Fibroblast of villous mesenchyme (primary cell): ENCODE measurements at places on chromosomes 5 and 9. TPM values are rescaled to one million over a fixed set of nuclear protein-coding genes. Genes with fewer than 3 reads are reported as not detected.
A peak's percentile ranks its signal among the peaks of the same experiment; 100 is the strongest.

DNA sequence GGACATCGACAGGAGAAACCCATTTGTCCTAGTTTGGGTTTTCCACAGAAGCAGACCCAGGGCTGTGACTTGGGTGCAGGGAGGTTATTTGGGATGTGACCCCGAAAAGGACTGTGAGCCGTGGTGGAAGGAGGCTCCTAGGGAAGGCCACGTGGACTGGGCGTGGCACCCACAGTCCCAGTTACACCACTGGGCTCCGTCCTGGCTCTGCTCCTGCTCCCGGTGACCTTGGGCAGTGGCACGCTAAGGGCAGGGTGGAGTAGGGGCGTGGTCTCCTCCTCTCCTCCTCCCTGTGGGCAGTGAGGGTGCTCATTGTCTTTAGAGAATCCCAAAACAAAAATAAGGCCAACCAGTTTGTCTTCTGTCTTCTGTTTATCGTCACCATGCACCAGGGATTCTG is 190.1 kb downstream of the GADD45G start:
- no peak for DNase-seq

DNA sequence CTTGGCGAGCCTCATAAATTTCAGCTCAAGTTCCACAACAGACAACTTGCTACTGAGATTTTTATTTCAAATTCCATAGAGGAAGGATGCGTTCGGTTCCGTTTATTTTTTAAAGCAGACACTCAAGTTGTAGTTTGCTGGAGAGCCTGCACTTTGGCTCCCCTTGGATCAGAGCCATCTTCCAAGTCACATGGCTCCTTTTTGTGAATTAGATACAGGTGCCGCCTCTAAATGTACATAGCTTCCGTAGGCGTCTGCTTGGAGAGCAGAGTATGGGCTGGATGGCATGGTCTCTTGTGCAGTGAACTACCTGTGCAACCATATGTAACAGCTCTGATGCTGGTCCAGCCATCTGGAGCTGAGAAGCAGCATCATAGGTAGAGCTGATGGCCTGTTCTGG is 73.9 kb upstream of the WWC1 start:
- DNase-seq, result no peak

TMC1 gene
- under 0.01 and 1.3 TPM in 2 replicates for total RNA-seq

DNA sequence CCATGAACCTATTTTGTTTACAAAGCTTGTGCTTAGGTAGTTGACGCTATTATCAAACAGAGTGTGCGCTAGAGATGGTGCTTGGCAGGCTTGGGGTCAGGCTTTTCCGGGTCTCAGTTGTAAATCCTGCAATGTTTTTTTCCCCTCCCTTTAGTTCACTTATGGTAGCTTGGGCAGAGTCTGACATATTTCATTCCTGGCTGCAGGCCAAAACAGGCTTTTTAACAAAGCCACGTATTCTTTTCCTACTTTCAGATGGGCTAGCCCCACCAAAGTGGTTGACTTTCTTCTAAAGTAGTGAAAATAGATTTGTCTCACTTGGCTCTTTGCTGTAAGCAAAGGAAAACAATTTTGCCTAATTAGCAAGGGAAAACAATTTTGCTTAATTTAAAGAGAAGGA is 58.0 kb upstream of the FBN2 start:
- no peak for DNase-seq

DNA sequence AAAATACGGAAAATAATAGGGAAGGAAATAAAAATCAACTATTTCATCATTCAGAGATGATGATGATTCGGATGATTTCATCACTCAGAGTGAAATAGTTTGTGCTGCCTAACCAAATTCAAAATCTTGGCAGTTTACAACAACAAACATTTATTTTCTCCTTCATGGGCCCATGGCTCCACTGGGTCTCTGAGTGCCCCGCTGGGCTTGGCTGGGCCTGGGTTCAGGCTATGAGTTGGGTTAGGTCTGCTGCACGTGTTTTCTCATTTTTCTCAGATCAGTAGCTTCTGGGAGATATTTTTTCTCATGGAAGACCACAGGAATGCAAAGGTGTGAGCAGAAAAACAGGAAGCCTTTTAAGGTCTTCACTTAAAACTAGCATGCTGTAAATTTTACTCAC is 24.0 kb upstream of the F2RL1 start:
- DNase-seq, result peak; percentile 57

DNA sequence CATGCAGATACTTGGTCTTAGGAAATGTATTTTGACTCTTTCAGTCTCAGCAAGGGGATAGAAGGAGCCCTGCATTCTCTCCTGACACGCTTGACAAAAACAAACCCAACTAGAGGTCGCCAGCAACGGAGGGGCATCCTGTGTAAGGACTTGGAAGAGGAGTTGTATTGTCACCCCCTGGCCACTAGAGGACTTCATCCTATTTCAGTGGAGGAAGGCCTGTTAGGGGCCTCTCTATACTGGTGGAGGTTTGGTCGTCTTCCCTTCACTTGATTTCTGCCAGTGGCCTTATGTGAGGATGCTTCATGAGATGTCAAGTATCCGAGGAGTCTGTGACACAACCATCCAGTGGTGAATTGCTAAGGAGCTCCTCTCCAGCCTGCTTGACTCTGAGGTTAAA is 122.8 kb upstream of the STC2 start:
- DNase-seq, result peak; percentile 21

DNA sequence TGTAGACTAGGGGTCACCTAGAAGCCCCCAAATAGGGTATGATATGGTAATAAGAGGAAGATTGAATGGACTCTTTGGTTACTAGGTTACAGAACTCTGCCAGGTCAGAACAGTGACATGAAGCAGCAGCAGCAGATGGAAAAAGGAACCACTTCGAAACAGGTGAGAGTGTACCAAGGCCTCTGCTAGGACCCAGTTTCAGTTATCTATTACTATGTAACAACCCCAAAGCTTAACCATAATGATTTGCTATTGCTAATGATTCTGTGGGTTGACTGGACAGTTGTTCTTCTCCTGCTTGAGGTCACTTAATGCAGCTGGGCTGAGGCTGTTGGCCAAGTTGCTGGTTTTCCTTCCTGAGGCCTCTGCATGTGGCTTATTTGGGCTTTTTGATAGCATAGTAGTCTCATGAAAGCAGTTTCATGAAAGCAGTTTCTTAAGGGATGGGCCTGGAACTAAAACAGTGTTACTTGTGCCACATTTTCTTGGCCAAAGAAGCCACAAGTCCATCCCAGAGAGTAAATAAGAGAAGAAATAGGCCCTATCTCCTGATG is 17.6 kb downstream of the C9orf43 start:
- peak; percentile 33 for DNase-seq

DNA sequence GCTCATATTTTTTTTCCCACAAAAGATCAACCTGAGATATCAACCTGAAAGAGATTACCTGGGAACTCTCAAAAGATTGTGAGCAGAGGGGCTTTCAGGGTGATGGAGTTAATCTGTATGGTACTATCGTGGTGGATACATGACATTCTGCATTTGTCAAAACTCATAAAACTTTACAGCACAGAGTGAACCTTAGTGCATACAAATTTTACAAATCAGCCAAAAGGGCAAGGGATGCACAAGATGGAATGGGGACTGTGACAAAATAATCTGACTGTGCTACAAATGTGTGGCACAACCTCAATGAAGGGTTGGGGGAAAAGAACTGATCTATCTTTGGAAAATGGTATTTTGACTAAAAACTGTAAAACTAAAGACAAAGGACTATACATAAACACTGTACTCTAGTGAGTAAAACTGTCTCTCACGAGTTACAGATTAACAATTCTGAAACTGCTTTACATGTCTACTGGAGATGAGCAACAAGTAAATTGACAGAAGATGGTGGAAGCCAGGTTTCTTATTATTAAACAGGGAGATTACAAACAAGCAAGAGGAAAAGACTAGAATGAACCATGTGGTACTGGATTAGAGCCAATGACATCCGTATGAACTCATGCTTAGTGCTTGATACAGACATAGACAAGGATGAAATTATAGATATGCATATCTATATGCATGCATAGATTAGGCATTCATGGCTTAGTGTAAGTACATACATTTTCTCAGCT is 24.8 kb upstream of the RLN1 start:
- DNase-seq, result no peak

GRCh38 chr5:171647043-171647903 is 138.3 kb upstream of the SMIM23 start:
- DNase-seq, result peak; percentile 25
